ENCODE measurements at places on chromosomes 13 and 19. TPM values are rescaled to one million over a fixed set of nuclear protein-coding genes. Genes with fewer than 3 reads are reported as not detected.

The FXYD3 gene
- total RNA-seq, result not detected

The TNFRSF19 gene
- 0.38 TPM for total RNA-seq

The ZNF91 gene
- 75.9 TPM for total RNA-seq

The FCAR gene
- total RNA-seq, result 1.0 TPM

All from psoas muscle (tissue), 8 donors.